ENCODE measurements at places on chromosomes 3 and 15. TPM values are rescaled to one million over a fixed set of nuclear protein-coding genes. Genes with fewer than 3 reads are reported as not detected.

DNA sequence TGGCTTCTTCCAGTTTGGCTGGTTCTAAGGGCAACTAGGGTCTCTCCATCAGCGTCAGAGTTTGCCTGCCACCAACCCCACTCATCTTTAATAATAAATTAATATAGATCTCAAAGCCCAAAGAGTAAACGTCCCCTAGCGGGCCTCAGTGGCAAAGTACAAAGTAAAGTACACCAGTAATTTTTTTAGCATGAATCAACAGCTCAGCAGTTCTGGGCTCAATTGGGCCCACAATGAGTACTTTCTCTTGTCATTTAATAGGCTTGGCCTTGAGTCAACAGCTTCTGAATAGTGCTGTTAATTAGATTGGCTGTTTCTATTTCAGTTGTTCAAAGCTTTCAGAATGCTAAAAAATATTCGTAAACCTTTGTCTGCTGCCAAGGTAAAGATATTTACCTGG, 89.0 kb upstream of the PFN2 start:
- no peak for DNase-seq

GRCh38 chr3:52681596-52681995, 4.1 kb downstream of the PBRM1 start:
- no peak for DNase-seq

DNA sequence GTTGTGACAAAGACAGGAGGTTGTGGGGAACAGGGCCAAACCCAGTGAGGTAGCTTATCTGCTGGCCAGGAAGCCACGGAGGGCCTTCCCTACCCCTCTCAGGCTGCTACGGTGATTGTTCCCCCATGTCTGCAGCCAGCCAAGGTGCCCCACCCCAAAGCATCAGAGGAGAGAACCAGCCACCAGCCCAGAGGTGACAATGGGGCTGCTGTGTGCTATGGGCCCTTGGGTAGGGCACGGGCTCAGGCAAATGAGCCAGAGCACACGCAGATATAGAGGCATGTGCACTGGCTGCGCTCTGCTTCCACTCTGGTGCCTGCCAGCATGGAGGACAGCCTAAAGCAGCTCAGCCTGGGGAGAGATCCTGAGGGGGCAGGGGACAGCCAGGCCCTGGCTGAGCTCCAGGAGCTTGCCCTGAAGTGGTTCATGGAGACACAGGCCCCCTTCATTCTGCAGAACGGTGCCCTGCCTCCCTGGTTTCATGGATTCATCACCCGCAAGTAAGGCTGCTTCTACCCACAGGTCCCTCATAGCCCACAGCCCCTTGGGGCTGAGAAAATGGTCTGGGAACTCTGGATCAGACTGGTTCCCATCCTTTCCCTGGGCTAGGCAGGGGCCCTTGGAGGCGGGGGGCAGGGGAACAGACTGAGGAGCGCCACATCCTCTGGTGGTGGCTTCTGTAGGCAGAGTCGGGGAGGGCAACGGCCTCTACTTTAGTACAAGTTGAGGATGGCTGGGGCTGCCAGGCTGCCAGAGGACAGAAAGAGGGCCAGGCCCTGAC, at the start of gene SH2D7:
SH2D7 (plus strand) TSS at position 301 of the 781 bp plus-strand sequence; CDS start at position 325, 24 bp downstream.
- no peak for DNase-seq

DNA sequence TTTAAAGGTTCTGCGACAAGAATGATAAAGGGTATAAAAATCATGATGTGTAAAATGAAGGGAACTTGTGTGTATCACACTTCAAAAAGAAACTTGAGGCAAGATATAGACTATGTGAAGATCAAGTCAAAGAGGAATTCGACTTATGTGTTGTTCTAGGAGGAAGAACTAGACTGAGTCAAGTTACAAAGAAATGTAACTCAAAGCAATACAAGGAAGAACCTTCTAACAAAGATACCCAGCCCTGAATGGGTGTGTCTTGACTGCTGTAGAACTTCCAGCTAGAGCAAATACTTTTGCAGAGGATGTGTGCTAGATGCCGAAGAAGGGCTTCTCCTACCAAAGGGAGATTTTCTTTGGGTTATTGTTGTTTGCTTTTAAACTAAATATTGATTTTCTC, 2.4 kb downstream of the SLC49A4 start:
- no peak for DNase-seq

DNA sequence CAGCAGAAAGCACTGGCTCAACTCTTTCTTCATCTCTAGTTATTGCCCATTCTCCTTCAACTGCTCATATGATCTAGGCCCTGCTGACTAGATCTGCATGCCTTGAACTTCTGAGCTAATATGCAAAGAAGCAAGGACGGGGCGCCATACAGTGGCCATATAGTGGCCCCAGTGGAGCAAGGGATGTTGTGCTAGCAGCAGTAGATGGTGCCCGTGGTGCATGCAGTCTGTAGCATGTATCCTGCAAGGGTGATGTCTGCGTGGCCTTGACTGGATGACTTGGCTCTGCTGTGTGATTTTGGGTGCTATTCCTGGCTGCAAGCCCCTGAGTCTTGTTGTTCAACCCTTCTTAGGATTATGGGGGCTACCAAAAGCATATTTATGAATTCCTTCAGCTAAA, 12.2 kb upstream of the NMD3 start:
- DNase-seq: peak; percentile 18

- no peak for DNase-seq
These were observed 268.2 kb upstream of the LYSMD4 start for GRCh38 chr15:100001405-100001804.

- DNase-seq: no peak
These were observed 95.0 kb downstream of the IQCH start for GRCh38 chr15:67349634-67350033.

GRCh38 chr3:79361748-79362378, 405.9 kb downstream of the ROBO1 start:
- DNase-seq: peak; percentile 69

DNA sequence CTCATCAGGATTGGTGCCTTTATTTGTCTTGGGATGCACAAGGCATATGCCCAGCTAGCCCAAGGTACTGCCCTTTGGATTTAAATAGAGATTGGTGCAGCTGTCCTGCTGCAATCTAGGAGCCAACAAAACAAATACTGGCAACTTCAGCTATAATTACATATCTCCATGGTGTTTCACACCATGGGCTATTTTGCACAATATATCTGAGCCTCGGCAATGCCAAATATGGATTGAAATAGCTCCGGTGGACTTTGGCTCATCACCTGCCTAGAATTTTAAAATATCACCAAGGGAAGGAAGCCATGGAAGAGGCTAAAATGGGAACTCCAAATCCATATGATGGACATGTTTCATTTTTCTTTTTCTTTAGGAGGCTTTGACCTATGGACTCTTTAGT, 367.8 kb upstream of the UMPS start:
- no peak for DNase-seq

DNA sequence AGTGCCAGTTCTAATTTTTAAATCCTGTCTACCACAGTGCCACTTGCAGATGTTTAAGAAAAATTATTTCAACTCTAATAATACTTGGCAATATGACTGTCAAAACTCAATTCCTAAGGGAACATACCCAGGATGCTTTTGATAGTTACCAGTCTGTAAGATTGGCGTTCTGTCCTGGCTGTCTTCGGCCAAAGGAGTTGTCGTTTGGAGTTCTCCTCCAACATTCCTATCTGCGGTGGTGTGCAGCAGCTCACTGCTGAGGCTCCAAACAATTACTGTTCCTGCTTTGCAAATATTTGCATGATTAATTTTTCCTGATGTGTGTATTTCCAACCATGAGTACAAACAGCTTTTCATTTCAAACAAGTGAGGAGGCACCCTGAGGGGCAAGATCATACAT, 330.8 kb upstream of the DPH6 start:
- no peak for DNase-seq

GRCh38 chr3:79869461-79870312, 101.9 kb upstream of the ROBO1 start:
- no peak for DNase-seq

GRCh38 chr3:53809267-53809666, 37.0 kb downstream of the CHDH start:
- DNase-seq: no peak

DNA sequence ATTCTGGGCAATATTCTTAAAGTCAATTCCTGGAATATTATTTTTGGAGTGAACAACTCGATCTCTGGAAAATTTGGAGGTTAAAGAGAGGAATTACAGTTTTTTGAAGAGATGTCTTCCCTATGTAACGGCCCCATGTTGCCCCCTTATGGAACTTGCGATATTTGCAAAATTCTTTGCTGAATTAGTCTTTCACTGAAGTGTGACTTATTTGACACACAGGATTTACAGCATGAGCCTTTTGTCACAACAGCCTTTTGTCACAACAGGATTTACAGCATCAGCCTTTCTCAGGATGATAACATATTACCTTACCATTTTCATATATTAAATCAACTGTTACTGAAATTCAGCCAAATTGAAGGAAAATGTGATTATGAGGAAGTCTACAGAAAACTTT, 37.8 kb upstream of the SPTSSB start:
- peak; percentile 68 for DNase-seq

- no peak for DNase-seq
These were observed 66.6 kb downstream of the LSM3 start for GRCh38 chr3:14245248-14245639.

DNA sequence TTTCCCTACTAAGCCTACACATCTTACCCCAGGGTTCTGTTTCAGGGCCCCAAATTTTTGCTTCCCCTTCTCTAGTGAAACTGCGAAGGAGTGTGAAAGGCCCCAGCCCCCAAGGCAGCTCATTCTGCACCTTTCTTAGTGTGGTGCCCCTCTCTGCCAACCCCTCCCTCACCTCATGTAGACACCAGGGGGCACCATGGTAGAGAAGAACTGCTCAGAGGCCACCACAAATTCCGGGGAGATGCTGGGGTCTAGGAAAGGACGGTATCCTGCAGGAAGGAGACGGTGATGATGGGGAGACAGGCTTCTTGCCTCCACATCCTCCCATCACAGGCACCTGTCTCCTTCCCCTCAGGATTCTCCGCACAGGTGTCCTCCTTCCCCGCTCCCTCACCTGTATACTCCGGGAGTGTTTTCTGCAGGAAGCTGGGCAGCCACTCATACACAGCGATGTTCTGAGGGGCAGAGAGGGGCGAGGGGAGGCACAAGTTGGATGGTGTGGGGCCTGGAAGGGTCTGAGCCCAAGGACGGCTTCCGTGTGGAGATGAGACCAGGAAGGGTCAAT, 3.6 kb downstream of the DUOX2 start:
- DNase-seq: peak; percentile 57

- peak; percentile 77 for DNase-seq
These were observed 154.3 kb downstream of the NSMCE3 start for GRCh38 chr15:29115093-29115991.

GRCh38 chr3:127059072-127059471, 76.2 kb downstream of the PLXNA1 start:
- DNase-seq: no peak

DNA sequence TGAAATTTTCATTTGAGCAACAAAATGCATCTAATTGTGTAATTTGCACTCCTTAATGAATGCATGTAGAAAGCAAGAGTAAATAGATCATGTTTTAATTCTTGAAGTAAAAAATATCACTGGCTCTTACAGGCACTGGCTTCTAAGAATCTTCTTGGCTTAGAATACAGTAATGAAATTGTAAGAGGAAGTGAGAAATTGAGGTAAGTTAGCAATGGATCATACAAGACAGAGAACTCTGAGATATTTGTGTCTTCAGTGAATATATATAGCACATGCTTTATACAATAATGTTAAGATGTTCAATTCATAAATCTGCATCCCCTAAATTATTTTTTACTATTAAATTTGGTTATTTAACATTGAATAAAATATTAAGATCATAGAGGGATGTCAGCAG, 465.0 kb downstream of the CNTN3 start:
- no peak for DNase-seq

CLDN16 gene
- polyA plus RNA-seq: not detected

PARP15 gene
- polyA plus RNA-seq: 0.39 TPM

WDR93 gene
- polyA plus RNA-seq: not detected

EIF1B gene
- 205 TPM for polyA plus RNA-seq

B3GNT5 gene
- 5.1 TPM for polyA plus RNA-seq

BFSP2 gene
- not detected for polyA plus RNA-seq

TOPAZ1 gene
- polyA plus RNA-seq: not detected

RPS27L gene
- polyA plus RNA-seq: 1,086 TPM

CEP97 gene
- 5.0 TPM for polyA plus RNA-seq

SLC51A gene
- 6.7 TPM for polyA plus RNA-seq

TGM5 gene
- not detected for polyA plus RNA-seq

All from GM23338 (cell line).